ENCODE measurements at places on chromosomes 4 and X.

DNA sequence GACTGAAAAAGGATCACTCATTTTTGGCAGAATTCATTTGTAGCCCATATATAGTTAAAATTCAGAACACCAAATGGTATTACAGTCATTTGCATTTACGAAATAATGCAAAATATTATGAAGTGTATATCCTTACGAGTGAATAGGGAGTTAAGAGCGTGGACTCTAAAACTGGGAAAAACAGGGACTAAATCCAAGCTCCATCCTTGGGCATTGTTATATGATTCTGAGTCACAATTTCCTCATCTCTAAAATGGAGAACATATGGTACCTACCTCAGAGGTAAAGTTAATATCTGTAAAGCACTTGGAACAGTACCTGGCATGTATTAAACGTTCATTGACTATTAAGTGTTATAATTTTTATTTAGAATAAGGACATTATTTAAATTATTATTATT, 106.3 kb downstream of the ZAR1 start:
- DNase-seq, result no peak

GRCh38 chr4:4919927-4920326, 60.5 kb downstream of the MSX1 start:
- no peak for DNase-seq

DNA sequence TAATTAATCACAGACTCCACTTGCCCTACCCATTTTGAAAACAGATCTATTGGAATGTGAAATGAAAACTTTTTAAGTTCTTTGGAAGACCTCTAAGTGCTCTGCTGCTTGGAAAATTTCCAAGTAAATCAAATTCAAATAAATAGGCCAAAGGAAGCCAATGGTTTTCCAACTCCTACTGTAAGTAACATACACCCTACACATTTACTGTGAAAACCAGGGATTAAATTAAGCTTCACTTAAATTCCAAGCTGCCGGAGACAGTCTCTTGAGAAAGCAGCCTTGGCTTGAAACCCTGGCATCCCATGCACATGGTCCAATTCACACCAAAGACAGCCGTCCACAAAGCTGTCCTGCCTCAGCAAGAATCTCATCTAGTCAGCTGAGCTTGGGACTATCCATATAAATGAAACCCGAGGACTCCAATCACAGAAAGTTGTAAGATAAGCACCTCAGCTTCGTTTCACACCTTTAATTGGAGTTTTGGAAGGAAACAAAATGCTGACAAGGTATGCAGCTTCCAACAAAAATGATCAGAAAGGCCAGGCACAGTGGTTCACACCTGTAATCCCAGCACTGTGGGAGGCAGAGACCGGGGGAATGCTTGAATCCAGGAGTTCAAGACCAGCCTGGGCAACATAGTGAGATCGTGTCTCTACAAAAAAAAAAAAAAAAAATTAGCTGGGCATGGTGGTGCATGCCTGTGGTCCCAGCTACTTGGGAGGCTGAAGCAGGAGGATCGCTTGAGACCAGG, 88.6 kb downstream of the APBB2 start:
- DNase-seq, result no peak

DNA sequence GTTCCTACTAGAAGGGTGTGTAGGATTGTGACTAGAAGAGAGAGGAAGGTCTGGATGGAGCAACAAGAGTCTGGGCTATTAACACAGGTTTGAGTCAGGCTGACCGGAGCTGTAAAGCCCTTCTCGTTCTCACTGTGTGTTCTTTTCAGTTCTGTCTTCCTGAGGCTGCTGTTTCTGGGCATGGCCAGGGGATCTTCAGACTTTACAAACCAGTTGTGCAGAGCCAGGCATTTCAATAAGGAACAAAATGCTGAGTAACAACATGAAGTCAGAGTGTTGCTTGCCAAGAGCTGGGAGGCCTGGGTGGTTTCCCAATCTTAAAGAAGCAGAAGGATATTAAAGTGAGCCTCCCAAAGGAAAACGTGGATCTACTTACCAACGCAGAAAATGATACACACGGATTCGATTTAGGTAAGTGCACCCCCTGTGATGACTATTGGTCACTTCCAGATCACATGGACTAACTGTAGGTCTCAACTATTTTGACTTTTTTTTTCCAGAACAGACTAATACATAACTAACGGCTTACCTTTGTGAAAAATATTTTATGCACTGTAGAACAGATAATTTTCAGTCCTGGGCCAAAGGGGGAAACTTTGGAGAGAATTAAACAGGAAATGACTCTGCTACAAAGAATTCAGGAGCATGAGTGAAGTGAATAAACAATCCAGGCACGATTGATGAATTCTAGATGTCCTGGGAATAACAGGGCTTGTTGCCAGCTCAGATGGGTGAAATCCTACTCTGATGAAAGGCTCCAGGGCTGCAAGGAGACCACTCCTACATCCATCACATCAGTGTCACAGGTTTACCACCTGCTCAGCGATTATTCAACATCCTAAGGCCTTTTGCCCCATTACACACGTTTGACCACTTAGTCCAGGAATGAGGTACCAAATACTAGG, 94.5 kb downstream of the ANXA3 start:
- peak; percentile 60 for DNase-seq

GRCh38 chrX:21374163-21374993, at the start of gene CNKSR2:
TSS of gene CNKSR2 (plus strand) at chrX:21374418. CDS start at chrX:21374898, 480 bp downstream.
- peak; percentile 49 for DNase-seq

- DNase-seq, result no peak
These were observed 2.6 kb upstream of the FGF16 start for GRCh38 chrX:77444545-77444944.

DNA sequence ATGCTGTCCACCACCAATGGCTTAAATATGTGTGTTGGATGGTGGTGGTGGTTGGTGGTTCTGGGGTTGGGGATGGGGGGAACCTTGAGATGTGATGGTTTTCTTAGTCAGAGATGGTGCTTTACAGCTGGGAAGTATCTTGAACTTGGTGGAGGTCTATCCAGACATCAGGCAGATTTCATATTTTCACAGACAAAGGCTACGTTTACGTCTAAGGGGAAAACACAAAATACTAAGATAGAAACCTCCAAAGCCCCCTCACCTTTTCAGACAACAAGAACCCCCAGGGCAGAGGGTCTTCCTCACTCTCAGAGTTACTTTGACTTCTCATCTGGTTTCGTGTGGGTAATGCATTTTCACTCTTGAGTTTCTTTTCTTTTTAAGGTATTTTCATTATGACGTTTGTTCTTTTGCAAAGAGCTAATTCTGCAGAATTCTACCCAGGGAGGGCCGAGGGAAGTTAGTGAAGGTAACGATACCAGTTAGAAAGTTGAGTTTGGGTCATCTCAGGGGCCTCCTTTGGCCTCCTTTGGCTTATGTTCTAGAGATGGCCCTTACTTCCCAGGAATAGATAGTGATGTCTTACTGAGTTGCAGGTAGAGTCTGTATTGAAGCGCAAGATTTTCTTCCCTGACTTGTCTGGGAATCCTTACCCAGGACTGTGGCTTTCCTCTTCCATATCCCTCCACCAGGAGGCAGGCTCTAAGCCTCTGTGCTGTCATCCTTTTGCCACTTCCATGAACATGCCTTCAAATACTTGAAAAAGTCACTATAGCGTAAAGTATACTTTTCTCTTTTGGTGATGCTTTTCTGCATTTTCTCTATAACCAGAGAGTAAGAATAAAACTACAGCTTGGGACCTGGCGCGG, 31.9 kb downstream of the RHOH start:
- DNase-seq, result no peak

DNA sequence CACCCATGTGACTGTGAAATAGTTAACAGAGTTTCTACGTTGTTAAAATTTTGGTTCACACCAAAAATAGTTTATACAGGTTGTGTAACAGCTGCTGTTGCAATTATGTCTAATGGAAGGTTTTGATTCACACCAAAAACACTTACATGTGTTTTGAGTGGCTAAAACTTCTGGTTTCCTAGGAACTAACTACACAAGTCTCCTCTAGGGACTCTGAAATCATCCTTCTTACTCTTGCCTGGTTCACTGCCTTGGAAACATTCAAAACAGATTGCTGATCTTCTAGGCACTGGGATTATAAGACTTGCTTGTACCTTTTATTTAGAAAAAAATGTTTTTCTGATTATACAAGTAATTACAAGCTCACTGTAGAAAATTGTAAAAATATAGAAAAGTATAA, 14.9 kb upstream of the MORC4 start:
- no peak for DNase-seq

GRCh38 chrX:118396113-118396512, 50.2 kb downstream of the WDR44 start:
- DNase-seq, result no peak

- DNase-seq, result no peak
These were observed 153.9 kb downstream of the ATG4A start for GRCh38 chrX:108245462-108245861.

DNA sequence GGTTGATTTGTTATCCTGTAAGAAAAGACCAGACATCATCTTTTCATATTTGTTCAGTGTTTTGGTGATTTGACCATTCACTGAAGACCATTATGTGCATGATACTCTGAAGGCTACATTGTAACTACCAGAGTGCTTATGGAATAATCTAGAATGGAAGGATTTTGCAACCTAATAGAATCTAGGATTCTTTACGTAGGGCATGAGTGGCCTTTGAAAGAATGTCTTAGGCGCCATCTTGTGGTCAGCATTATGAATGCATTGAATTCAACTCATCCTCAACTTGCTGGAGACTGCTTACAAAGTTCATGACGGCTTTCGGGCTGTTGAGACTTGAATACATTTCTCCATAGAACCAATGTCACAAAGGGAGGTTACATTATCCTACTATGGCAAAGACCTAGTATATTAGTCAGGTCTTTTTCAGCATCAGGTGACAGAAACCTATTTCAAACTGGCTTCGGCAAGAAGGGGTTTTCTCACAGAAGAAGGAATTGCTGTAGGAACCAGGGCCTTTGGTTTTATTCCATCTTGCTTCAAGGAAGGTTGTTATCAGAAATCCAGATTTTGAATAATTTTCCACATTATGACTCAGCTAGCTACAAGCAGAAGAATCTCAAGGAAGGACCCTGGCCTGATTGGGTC, 104.1 kb downstream of the GPAT3 start:
- DNase-seq, result peak; percentile 50

DNA sequence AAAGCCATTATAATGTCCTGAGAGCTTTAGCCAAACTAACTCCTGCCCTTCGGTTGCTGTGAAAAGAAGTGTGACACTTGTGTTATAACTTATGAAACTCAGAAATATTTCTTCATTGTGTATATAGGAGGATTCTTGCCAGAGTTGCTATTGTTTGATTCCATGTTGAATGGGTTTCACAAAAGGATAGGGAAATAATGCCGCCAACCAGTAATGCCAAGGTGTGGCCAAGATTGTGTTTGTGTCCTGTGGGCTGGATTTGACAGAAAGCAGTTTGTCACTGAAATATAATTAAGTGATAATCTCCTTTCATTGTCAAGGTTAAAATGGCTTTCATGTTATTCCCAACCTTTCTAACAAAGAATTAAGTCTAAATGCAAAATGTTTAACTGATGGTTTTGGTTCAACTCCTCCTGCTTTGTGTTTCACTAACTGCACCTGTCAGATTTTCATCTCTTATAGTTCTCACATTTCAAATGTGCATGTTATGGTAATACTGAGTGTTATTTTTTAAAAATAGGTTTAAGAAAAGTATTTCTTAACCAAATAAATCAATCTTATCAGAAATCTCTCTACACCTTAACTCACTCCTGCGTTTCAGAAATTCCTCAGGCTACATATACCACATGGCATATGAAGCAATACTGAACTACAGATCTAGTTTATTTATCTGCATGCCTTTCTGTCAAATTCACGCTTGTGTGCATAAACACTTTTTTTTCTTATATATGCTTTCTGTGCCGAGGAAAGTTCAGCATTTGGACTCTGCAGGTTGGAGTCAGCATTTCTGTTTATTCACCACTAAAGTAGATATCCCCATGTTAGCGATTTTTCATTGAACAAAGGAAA, at the start of gene CLDN22:
CLDN22 (minus strand) TSS at position 66 of the 849 bp plus-strand sequence; CDS start at position 8, 58 bp downstream.
- DNase-seq, result no peak

DNA sequence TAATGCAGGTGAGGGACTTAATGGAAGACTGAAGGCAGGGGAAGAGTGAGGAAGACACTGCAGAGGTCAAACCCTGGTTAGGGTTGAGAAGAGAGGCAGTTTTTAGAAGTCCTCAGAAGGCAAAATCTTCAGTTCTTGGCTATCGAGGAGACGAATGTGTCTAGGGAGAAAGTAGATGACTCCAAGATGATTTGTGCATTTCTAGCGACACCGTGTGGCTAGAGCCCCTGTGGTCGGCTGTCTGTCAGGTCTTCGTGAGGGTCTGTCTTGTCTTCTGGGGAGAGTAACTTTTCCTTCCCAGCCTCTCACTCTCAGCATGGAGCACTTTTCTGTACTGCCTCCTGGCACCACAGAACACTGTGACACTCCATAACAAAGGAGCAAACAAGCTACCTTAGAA, 458.1 kb downstream of the STIM2 start:
- DNase-seq, result no peak

DNA sequence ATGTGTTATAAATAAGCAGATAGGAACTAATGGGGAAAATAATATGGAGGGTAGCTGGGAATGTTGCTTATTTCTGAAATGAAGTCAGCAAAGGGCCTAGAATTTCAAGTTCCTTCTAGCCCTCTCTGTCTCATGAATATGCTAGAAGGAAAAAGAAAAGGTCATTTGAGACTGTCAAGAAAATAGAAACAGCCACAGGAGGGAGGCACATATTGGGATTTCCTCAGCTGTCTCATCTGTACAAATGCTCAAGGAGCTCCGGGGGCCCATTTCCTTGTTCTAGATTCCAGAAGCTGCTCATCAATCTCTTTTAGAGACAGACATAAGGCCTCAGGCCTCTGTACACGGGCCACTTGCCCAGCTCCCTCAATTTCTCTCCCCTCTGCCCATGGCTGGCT, 127.6 kb upstream of the ETNPPL start:
- no peak for DNase-seq

All from T1000 (cell line).